ENCODE measurements at places on chromosomes 12 and 14.

DNA sequence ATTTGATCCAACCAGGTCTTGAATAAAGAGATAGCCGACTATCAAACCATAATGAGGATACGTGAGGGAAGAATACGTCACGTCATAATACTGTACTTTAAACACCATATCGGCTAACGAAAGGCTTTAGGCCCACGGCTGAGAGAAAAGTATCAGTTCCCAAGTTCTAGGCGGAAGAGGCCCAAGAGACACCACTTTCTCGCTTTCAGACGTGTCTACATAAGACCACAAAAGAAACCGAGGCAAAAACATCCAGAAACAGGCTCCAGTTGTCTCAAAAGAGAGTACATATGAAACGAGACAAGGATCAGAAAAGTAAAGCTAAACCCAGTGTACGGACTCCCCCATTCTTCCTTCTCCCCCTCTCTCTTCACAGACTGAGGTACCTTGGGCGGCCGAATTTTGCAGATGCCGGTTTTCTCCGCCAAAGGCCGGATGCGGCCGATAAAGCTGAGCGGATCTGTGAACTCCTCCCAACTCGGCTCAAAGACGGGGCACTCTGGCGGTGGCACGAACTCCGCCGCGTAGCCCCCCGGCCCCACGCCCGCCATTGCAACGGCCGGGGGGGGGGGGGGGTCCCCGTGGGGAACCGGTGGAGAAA is 479 bp downstream of the KDM5A start:
- peak; percentile 54 for DNase-seq

DNA sequence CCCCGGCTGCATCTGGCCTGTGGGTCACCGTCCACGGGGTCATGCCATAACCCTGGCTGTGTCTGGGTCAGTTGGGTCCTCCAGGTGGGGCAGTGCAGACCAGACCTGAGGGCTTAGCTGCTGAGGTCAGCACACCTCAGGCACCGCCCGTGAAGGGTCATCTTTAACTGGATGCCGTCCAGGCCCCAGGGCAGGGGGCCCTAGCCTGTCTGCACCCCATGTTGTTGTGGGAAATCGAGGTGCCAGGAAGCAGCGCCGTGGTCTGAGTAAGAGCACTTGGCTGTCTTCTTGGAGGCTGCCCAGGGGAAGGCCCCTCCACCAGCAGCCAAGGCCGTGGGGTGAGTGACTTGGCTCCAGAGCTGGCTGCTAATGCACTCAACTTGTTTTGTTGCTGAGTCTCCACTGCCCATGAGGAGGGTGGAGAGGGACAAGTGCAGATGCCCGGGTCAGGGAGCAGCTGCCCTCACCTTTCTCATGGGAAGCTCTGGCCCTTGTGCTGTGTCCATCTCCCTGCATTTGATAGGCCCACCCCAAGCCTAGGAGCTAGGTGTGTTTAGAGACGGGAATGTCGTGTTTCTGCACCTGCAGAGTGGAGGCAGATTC is 317.2 kb downstream of the TMEM121 start:
- DNase-seq: no peak

DNA sequence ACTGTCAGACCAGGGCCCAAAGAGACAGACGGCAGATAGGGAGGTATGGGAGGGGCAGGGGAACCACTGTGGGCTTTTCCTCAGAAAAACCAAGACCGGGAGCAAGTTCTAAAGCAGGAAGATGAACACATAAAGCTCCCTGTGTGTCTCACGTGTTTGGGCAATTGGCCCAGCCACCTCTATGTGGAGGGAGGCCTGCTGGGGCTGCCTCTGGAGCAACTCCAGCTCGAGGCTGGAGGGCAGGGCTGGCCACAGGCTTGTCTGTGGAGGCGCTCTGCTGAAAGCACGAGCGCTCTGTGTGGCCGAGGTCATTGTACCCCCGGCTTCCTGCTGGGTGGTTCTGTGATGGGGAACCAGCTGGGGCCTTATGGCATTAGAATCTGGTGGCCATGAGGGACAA is 36.4 kb downstream of the TRAFD1 start:
- DNase-seq: no peak

- no peak for DNase-seq
Measured at GRCh38 chr12:6942331-6942665, 1.3 kb upstream of the RNU7-1 start.

DNA sequence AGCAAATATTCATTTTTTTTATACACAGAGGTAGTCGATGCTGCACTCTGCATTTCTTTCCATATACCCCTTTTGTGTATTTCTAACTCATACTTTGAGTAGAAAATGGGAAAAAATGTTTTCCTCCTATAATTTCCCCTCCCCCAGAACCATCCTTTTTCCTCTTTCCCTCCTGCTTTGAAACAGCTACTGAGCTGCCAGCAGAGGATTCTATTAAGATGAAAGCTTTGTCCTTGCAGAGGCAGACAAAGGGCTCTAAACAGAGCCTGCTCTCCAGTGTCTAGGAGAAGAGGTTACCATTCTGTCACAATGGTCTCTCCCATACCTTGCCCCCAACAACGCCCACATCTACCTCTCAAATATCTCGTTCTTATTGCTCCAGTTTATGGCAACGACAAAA is 74.6 kb upstream of the OSBPL8 start:
- no peak for DNase-seq

- DNase-seq: no peak
Measured at GRCh38 chr12:51626115-51626514, 35.1 kb downstream of the SCN8A start.

DNA sequence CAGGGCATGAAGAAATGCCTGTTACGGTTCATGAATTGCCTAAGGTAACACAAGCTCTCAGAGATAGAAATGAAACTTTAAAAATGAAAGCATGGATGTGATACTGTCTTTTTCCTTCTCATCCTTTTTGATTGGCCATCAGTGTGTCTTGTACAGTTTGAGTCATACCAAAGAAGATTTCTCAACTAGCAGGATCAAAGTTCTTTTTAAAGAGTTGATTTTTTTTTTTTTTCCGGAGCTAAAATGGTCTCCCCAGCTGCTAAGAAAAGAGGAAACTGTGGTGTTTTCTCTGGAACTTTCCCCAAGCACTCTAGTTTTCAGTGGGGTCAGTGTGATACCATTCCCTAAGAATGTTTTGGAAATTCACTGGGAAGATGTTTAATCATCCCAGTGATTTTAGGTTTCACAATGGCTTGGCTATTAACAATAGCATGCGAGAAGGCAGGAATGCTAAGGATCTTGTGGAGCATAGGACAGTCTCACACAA is 105.0 kb downstream of the ETNK1 start:
- no peak for DNase-seq

GRCh38 chr12:115337693-115338543 is 653.9 kb upstream of the TBX3 start:
- DNase-seq: no peak

- no peak for DNase-seq
Measured at GRCh38 chr14:58701604-58702003, 63.8 kb downstream of the DACT1 start.

GRCh38 chr12:98754095-98754494 is 109.0 kb downstream of the APAF1 start:
- peak; percentile 53 for DNase-seq

DNA sequence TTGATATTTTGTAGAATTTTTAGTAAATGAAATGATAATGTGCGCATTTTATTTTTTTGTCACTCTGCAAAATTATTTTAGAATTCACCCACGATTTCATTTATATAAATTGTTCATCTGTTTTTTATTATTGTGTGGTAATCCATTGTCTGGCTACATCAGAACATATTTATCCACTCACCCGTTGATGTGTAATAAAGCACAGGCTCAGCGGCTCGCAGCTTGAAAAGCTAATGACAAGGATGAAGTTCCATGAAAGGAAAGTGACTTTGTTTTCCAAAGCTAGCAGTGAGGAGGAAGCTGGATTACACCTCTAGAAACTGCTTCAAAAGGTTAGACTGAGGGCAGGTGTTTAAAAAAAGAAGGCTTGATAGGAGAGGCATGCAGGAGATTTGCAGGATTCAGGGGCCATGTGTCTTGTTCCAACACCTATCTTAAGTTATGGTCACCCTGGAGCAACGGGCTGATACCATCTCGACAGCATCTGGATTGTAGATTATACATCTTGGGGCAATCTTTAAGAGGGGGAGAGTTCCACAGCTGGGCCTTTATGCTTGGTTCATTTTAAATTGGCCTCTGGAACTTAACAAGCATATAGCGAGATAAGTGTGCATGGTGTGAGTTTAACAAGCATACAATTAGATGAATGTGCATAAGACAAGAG is 194.1 kb downstream of the TMTC3 start:
- DNase-seq: no peak

DNA sequence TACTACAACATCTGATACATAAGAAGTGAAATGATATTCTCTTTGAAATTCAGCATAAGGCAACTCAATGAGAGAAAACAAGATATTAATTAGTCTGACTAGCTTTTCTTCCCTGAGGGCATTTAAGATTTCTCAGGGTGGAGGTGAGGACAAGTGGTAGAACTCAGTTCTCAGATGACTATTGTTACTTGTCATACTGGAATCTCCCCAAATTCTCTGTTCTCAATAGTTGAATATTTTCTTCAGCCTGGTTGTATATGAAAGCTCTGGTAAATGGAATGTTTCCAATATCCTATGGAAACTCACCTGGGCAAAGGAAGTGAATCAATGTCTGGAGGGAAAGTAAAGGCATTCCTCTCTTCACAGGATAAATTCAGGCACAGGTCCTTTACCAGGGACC is 18.2 kb upstream of the ITGA5 start:
- DNase-seq: no peak

DNA sequence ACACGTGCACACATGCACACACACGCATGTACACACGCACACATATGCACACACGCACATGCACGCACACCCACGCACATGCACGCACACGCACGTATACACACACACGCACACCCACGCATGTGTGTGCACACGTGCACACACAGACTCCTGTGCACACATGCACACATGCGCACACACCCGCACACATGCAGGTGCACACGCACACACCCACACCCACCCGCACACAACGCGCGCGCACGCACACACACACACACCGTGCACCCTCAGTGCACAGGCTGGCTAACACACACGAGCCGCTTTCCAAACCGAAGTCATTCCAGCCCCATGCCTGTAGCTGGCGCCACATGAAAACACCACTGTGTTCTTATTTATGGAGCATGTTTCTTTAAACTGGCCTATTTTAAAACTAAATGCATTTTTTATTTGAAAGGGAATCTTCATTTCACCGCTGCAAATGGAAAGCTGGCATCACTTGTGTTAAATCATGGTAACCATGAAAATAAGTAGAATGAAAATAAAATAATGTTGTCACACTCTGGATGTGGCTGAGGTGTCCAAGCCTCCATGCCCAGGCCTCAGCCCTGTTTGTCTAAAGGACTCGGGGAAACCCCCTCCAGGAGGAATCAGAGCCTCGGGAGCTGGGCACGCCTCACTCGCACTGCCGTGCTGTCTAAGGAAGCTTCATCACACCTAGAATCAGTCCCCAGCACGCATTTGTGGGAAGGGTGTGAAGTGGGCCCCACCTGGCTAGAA is 45.1 kb downstream of the GALNT9 start:
- no peak for DNase-seq

- no peak for DNase-seq
Measured at GRCh38 chr12:70784042-70784668, 136.4 kb downstream of the PTPRR start.

DNA sequence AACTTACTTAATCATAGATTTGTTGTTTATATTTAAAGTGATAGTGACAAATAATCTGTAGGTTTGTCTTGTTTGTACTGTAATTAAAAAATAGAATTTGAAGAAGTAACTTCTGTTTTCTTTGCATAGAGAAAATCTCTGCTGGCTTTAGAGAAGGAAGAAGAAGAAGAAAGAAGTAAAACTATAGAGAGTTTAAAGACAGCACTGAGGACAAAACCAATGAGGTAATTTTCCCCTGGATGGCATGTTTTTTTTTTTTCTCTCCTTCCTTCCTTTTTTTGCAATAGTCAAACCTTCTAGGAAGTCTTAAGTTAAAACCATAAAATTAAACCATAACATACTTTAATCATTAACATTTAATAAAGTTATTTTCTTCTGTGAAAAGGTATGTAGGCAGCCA is 131.9 kb downstream of the DAAM1 start:
- no peak for DNase-seq

- no peak for DNase-seq
Measured at GRCh38 chr12:129550353-129550752, 353.5 kb downstream of the TMEM132D start.

GRCh38 chr14:82719617-82720016 is 1186.0 kb upstream of the SEL1L start:
- DNase-seq: no peak

DNA sequence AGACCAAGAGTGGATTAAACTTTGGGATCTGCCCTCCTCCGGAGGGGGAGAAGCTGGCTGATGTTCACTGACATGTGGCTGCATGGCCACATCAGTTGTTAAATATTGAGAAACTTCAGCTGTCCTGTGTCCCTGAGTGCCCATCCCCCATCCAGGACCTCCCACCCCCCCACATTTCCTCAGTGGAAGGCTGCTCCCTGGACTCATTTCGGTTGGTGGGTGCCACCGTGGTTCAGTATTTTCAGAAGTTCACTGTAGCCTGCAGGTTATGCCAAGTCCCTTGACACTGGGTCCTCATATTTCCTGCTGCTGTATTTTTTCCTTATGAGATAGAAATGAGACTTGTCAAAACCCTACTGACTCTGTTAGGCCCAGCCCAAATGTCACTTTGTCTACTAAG is 302.4 kb downstream of the CACNA1C start:
- no peak for DNase-seq

GRCh38 chr12:86712425-86712843 is 456.2 kb upstream of the MGAT4C start:
- DNase-seq: no peak

DNA sequence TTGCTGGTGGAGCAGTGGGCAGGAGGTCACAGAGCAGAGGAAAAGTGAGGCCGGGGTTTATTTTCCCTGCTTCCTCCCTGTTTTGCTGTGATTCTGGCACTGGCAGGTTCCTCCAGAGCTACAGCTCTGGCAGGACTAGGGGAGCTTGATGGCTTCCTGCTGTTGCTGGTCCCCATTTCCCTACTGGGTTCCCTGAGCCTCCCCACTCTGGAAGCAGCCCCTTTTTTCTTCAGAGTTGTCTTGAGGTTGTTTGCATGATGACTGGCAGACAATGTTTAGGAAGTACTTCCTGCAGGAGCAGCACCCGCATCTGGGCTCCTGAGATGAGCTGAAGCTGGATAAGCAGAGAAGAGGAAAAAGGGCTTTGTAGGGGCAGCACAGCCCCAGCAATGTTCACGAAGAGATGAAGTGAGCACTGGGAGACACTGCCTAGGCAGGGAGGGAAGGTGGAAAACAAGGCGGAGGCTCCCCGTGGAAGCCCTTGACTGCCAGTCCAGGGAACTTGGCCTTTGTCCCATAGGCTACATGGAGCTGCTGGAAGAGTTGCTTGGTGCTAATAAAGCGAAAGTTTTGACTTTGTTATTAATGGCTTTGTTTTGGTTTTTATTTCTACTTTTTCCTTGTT is 126.9 kb downstream of the SLC38A6 start:
- no peak for DNase-seq

- DNase-seq: peak; percentile 74
Measured at GRCh38 chr12:49017891-49018260, 700 bp downstream of the PRKAG1 start.

All from activated T-cell treated with anti-CD3 and anti-CD28 coated beads, Interleukin-2, amount 50 U/mL, for 48 hours (primary cell).